ENCODE measurements at places on chromosomes 2 and 18. TPM values are rescaled to one million over a fixed set of nuclear protein-coding genes. Genes with fewer than 3 reads are reported as not detected.

- no peak for DNase-seq
Measured at GRCh38 chr2:120597595-120598193, 138.0 kb upstream of the GLI2 start.

Gene VIT
- total RNA-seq, result not detected

Gene RGPD3
- 0.14 TPM for total RNA-seq

Gene ADI1
- total RNA-seq, result 32.4 TPM

Gene CERKL
- total RNA-seq, result 0.23 TPM

DNA sequence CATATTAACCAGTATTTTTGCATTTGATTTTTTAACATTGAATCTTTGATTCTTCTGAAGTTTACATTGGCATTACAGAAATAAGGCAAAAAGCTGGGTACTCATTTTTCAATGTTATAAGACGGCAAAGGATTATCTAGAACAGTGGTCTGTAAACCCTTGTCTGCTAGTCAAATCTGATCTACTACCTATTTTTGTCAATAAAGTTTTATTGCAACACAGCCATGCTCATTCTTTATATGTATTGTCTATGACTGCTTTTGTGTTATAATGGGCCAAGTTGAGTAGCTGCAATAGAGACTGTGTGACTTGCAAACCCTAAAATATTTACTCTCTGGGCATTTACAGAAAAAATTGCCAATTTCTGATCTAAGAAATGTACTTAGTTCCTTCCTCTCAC, 181.0 kb downstream of the PDE11A start:
- no peak for DNase-seq

GRCh38 chr2:235391921-235392615, 101.8 kb upstream of the AGAP1 start:
- DNase-seq, result no peak

DNA sequence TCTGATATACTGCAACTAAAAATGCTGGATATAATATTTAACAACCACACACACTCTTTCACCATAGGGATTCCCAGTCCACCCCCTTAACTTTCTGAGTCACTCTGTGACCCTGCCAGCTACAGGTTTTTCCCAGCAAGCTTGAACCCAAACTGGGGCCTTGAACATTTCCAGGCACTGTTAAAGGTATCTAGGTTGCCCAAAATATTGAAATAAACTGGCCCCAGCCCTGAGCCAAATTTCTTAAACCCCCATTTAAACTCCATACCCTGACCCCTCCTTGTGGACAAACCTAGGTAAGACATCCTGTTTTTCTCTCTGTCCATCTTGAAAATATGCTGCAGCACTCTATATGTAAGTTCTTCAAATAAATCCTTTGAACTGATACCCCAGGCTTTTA, 19.7 kb upstream of the DCTN1 start:
- DNase-seq, result no peak

Gene NEU2
- not detected for total RNA-seq

- DNase-seq, result peak; percentile 49
Measured at GRCh38 chr2:168961450-168962229, 60.5 kb downstream of the G6PC2 start.

GRCh38 chr2:55618025-55618274, 528 bp upstream of the PPP4R3B start:
- DNase-seq, result no peak

GRCh38 chr2:31950946-31951562, 59.8 kb downstream of the MEMO1 start:
- DNase-seq, result no peak

Gene KCNIP3
- total RNA-seq, result 2.9 TPM

Gene NAGK
- 70.3 TPM for total RNA-seq

DNA sequence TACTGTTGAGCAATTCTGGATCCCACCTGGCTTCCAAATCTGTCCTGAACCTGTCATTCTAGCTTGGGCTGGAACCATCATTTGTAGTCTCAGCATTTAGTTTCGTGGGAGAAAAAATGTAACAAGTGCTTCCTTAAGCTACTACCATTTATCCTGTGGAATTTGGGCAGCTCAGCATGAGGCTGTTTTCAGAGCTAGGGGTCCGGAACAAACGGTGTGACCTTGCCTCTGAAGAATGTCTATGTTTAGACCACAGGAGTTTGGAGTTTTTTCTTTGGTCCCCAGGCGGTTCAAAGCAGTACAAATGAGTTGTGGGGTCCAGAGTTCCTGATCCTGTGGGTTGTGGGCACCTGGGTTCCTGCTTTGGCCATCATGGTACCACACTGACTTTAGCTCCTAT, 59.1 kb upstream of the TMEM178A start:
- DNase-seq, result no peak

GRCh38 chr18:49731421-49731841, 81.9 kb downstream of the ACAA2 start:
- DNase-seq, result no peak

Gene SERPINE2
- total RNA-seq, result 34.0 TPM

GRCh38 chr2:10966741-10967140, 55.0 kb downstream of the KCNF1 start:
- DNase-seq, result no peak

DNA sequence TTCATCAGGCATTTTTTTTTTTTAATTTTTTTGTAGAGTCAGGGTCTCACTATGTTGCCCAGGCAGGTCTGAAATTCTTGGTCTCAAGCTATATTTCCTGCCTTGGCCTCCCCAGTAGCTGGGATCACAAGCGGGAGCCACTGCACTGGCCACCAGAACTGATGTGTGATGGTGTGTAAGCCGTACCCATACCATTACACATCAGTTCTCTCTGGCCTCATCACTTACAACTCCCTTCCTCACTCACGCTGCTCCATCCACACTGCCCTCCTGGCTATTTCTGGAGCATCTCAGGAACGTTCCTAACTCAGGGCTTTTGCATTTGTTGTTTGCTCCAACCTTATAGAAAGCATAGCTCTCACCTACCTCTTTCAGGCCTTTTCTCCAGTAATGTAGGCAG, 834.5 kb upstream of the ID2 start:
- DNase-seq, result no peak

DNA sequence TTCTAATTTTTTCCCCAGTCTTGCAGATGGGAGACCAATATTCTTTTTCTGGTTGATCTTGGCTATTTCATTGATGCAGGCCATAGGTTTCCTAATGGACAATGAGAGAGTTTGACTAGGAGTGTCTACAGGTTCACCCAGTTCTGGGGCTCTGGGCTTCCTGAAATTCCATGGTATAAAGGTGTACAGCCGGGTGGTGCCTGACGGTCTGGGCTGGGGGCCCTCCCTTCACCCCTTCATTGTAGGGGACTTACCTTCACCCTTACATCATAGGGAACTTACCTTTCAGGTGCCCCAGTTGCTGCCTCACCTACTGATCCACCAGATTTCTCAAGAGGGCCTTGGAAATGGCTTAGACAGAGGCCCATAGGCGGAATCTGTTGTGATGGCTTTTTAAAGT, 13.0 kb upstream of the LAPTM4A start:
- no peak for DNase-seq

- no peak for DNase-seq
Measured at GRCh38 chr18:59484561-59485328, 125.7 kb upstream of the LMAN1 start.

- no peak for DNase-seq
Measured at GRCh38 chr2:199201539-199201938, 256.2 kb downstream of the SATB2 start.

GRCh38 chr2:215880970-215881369, 132.4 kb downstream of the MREG start:
- DNase-seq, result no peak

GRCh38 chr18:41266616-41267015, 688.4 kb upstream of the PIK3C3 start:
- no peak for DNase-seq

DNA sequence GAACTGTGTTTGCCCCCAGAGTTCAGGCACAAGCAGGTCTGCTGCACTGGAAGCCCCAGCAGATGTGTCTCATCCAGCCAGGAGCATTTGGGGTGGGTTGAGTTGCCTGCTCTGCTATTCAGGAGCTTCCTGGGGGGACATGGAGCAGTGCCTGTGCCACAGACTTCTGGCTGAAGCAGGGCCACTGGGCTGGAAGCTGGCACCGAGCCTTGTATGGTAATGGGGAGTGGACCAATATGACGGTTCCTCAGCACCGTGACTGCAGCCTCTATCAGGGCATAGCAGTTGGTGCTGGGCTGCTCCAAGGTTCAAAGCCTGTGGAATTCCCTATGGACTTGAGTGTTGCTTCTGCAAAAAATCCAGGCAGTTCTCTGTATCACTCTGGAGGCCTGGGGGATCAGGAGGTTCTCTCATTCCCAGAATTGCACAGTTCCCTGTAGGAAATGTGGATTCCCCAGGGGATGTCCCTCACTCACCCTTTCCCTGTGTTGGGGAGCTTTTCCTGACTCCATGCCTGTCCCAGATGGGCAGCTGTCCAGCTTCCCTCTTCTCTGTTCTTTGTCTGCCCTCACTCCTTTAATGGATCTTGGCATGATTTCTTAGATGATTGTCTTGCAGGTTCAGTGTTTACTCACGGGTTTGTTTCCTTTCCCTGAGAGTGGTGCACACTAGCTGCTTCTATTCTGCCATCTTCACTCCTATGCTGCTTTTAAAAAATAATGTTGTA, 37.2 kb upstream of the THSD7B start:
- DNase-seq, result no peak

All from neural crest cell (in vitro differentiated cells).